ENCODE measurements at places on chromosomes 2 and 18.

DNA sequence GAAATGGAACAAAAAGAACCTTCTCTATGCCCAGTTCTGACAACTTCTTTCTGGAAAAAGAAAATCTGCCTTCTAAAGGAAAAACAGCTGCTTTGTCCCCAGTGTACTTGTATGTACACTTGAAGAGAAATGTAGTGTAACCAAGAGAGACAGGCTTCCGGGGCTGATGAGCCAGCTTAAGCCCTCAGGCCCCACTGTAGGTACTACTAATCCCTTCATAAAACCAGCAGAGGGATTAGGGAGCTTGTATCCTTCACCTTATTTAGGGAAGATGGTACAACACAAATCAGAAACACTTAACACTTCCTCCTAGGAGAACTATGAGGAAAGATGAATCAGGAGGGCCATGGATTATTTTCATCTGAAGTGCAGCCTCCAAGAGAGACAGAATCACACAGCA, 18.8 kb upstream of the SUCLG1 start:
- DNase-seq = no peak

DNA sequence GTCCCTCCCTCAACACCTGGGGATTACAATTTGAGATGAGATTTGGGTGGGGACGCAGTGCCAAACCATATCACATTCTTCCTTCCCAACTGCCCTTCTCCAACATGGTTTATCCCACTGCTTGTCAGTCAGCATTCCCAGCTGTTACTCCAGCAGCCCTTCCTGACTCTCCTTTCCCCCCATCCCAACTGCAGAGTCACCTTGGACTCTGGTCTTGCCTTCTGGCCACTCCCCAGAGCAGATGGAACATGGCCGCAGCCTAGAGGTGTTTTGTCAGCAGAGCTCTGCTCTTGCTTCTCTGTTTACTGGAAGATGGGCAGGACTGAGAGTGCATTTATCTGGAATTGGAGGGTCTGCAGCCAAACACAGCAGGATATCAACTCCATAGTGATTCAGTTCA, 51.2 kb upstream of the MEX3C start:
- DNase-seq = no peak

GRCh38 chr18:61019338-61020301, 313.6 kb upstream of the CDH20 start:
- DNase-seq = no peak

DNA sequence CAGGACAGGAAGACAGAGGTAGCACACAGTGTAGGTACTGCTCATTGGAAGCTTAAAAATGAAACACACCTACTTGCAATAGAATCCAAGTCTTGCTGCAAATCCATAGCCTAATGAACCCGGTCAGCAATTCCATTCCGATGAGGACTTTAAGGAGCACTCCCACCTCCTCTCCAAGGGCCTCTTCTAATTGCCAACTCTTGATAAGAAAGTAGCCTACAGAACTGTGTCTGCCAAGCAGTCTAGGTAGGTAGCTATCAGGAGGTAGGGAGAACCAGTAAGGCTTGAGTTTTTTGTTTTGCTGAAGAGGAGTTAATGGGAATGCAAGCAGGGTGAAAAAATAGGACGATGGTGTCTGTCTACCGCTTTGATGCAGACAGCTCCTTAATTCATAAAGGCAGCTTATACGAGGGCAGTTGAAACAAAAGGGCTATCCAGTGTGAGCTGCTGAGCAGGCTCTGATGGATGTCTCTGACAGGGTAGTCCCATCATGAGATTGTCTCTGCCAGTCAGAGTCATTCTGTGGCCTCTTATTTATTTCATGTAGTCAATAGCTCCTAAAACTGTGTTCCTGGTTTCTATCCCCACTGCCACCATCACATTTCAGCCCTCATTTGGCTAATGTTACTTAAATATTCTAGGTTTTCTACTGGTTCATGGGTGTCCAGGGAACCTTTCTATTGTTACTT, 155.6 kb upstream of the DNMT3A start:
- no peak for DNase-seq

DNA sequence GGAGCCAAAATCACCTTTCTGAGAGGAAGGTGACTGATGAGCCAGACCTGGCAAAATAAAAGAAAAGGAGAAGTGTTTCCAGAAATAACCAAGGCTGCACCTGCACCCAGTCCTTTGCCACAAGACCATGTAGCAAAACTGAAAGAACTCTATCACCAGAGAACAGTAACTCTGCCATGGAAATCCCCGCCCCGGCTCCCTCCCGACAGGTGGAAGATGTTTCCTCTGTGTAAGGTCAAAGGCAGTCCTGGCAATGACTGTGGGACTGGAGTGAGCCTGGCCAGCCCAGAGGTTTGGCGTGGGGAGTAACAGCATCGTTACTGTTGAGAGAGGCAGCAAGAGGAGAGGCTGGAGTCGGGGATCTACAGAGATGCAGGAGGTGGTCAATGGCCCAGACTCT, 42.3 kb downstream of the SPRED2 start:
- DNase-seq = no peak

DNA sequence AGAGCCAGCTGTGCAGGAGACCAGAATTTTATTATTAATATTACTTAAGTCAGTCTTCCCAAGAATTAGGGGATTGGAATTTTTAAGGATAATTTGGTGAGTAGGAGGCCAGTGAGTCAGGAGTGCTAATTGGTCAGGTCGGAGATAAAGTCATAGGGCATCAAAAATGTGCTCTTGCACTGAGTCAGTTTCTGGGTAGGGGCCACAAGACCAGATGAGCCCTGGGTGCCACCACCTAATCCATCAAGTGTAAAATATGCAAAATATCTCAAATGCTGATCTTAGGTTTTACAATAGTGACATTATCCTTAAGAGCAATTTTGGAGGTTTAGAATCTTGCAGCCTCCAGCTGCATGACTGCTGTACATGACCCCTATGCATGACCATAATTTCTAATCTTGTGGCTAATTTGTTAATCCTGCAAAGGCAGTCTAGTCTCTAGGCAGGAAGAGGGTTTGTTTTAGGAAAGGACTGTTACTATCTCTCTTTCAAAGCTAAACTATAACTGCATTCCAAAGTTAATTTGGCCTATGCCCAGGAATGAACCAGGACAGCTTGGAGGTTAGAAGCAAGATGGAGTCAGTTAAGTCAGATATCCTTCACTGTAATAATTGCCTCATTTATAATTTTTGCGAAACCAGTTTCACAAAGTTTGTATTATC, 215.9 kb downstream of the RNF152 start:
- DNase-seq = no peak

- DNase-seq = no peak
These were observed 208.8 kb downstream of the LDLRAD4 start for GRCh38 chr18:13427354-13427753.

DNA sequence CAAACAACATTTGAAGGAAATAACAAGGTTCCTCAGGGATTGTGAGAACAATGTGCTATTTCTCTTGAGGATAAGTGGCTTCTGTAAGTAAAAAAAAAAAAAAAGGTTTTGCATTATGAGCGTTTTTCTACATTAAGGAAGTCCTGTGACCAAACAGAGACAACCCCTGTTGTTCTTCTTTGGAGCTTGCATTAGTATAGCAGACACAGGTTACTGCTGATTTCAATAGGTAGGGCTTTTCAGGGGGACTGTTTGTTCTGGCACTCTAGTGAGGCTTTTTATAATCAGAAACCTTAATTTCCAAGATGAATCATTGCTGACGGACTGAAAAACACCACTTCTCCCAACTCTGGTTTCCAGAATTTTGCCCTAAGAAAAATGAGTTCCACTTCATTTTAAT, 8.2 kb downstream of the DPP10 start:
- no peak for DNase-seq

DNA sequence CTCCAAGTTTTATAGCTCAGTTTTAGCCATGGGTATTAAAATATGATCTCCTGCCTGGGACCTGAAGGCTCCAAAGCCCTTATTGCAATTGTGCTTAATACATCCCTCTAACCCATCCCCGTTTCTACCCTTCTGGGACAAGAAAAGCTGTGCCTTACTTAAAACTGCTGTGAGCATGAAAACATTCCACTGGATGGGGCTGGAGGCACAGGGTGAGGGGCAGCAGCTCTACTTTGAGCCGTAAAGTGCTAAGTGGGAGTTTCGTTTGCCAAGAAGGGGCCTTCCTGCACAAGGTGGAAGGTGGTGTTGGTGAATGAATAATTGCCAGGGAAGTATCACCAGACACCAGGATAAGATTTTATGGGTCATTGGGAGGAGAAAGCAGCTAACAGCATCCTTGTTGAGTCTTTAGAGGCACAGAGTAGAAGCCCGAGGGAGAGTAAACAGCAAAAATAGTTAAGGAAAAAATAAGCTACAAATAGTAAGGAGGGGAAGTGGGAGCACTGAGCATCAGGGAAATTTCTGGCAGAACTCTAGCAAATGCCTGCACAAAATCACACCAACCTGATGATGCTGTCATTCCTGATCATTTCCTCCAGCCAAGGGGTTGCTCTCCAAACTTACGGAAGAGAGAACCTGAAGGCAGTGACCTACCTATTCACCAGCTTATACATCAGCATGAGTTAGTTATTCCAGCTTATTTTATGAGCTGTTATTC, 218.4 kb downstream of the MREG start:
- DNase-seq = no peak

DNA sequence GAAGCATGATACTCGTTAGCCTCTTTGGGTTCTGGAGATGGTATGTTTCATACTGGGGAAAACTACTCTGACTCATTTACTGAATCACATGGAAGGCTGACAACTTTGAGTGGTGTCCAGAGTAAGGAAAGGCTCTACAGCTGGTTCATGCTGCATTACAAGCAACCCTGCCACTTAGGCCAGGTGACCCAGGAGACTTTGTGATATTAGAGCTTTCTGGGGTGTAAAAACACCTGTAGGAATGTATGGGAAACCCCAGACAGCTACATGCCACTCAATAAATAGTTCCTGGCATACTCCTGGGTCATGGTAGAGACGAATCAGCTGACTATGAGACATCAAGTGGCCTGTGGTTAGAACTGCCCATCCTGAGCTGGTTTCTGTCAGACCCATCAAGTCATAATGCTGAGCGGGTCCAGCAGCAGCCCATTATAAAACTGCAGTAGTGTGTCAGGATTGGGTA, 21.3 kb upstream of the TCF7L1 start:
- DNase-seq = no peak

- no peak for DNase-seq
These were observed 15.6 kb upstream of the ASAP2 start for GRCh38 chr2:9191041-9191481.

DNA sequence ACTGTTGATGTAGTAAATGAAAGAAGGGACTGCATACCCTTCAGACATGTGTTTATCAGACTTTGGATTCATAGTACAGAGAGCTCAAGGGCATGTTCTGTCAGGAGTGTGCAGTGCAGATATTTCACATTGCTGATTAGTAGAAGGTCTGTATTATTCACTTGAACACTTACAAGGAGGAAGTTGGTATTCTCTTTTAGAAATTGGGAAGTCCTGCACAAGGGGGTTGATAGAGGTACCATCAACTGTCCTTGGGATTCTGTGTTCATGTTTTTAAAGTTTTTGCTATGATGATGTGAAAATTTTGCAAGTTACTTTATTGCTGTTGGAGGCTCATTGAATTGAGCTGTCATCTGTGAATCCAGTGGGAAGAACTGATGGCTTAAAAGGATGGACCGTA, 6.7 kb downstream of the PSMD1 start:
- no peak for DNase-seq

DNA sequence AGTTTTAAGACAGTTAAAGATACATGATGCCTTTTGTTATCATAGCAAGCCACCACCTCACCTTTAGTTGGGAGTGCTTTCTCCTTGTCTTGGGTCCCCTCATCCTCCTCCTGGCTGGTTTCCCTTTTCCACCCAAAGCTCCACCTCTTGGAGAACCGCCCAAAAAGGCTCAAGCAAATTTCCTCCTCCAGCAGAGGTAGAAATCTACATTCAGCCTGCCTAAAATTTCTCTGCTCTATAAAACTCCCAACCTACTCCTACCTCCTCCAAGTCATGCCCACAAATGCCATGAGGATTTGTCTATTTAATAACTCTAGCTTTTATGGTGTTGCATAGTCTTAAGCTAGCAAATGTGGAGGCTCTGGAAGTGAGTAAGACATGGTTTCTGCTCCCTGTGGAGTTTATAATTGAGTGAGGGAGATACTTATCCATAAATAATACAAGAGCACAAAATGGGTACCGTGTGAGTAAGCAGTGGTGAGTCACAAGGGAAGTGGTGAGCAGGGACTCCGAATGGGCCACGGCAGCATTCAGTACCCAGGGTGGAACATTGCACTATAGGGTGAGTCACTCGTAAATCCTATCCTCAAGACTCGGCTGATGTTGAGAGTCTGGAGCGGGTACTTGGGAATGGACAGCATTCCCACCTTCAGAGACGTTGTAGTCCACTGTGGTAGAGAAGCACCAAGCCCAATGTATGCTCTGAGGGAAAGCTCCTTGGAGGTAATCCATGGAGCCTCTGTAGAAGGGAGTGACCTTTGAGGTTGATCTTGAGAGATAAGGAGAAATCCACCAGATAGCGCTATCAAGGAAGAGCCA, 146.3 kb downstream of the RTN4 start:
- no peak for DNase-seq

DNA sequence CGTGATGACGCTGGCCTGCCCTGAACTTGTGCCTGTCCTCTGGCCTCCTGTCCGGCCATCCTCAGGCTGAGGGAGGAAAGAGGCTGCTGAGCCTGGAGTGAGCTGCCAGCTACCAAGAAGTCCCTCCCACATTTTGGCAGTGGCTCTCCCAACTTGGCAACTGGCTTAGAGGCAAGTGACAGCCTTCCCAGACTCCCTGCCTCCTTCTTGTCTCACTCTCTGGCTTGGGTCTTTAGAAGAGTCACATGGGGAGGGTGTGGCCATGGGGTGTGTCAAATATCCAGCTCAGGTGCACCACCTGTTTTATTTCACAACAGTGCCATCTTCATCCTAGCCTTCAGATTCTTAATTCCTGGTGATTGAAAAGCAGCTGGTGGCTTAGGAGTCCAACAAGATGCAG, 222.9 kb downstream of the PRKCE start:
- DNase-seq = no peak

DNA sequence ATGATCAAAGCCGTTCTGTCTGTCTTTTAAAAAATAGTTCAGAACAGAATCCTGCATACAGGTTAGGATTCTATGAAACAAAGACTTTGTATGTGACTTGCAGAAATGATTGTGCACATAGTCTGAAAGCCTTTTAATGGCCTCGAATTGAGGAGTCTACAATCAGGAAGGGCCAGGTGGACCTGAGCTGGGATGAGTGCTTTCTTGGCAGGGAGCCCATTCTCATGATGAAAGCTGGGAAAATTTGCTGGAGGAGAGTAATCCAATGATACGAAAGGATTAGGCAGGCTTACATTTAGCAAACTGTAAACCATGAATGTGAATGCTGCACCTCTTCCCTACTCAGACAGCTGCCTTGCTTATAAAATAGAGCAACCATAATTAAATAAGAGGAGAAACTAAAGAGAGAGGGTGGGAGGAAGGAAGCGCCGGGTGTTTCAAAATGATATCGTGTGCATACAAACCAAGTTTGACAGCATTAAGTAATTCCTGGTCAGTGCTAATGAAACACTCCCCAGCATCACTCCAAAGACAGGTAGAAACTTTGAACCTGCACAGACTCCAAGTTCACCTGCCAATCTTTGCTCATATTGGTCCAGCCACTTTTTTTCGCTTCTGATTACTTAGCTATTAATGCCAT, 23.7 kb upstream of the CXCR4 start:
- DNase-seq = peak; percentile 96

Measured in NCI-H1092 (cell line).